ENCODE measurements at places on chromosomes 13 and 19.
A peak's percentile ranks its signal among the peaks of the same experiment; 100 is the strongest.

DNA sequence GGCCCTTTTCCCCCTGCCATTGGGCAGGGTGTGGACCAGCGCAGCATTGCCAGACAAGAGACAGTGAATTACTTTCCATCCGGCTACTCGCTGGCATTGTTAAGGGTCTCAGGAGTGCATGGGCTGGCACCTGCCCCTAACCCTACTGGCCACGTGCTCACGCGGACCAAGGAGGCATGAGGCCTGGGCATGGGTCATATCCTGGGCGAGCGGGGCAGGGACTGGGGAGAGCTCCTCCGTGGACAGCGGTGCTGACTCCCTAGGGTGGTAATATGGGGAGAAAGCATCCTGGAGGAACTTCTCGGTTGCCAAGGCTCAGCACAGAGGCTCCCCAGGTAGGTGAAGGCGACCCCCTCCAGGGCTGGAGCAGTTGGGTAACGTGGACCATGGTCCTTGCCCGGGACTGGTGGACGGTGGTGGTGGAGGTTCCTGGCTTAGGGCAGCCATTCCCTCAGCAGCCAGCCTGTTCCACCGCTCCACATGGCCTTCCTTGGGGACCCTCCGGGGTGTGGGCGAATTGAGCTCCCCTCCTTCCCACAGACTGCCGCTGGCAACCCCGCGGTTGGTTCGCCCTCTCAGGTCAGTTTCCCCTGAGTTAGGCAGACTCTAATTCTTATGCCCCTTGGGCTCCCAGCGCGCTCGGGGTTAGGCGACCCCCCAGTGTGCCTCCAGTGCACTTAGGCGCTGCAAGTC, 465.1 kb downstream of the SLITRK5 start:
- no peak for DNase-seq

- no peak for DNase-seq
These were observed 15.7 kb downstream of the MRPS12 start for GRCh38 chr19:38946229-38947010.

DNA sequence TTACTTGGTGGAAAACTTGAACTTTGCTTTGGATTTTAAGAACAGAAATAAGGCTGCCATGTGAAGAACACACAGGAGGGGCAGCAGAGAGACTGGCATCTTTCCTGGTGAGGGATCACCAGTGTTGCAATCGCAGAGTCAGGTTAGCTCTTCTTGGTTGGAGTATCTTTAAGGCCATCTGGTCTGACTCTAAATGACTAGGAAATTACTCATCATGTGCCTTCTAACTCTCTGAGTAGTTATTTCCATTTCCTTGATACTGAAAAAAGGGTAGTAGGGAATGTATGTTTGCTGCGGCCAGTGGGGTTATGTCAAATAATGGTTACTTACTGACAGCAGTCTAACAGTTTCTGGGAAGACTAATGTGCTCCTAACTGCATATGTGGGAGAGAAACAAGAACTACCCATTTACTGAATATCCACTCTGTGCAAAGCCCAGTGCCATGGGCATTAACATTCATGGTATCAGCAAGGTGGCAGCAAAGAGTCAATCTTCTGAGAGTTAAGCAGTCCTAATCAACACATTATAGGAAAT, 122.1 kb downstream of the COG6 start:
- DNase-seq: no peak

DNA sequence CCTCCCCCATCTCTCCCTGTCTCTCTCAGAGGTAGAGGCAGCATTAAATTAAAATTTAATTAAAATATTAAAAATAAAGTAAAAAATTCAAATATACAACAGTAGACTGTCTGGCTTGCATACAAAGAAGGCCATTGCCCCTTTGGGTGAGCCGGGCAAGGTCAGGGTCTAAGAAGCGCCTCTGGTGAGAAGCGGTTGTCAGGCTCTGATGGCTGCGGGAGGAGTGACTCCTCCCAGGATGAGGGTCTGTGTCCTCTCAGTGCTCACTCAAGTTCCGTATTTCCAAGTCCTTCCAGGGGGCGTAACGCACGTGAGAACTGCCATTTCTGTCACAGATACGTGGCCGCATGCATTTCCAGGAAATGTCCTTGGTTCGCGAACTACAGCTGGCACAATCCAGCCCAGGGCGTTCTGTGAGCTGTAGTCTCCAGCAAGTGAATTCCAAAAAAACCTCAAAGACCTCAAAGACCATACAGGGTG, 737 bp upstream of the ZNF181 start:
- no peak for DNase-seq

- DNase-seq: no peak
These were observed 20.5 kb downstream of the CARS2 start for GRCh38 chr13:110685305-110686020.

GRCh38 chr13:110635405-110636002, 20.2 kb downstream of the NAXD start:
- DNase-seq: no peak

GRCh38 chr13:85742355-85742754, 56.9 kb downstream of the SLITRK6 start:
- DNase-seq: no peak

GRCh38 chr13:73608157-73608516, 526.1 kb downstream of the KLF12 start:
- no peak for DNase-seq

- peak; percentile 37 for DNase-seq
These were observed 3.3 kb upstream of the RGL3 start for GRCh38 chr19:11422163-11423065.

GRCh38 chr13:62537593-62537992, 1121.9 kb upstream of the PCDH20 start:
- no peak for DNase-seq

DNA sequence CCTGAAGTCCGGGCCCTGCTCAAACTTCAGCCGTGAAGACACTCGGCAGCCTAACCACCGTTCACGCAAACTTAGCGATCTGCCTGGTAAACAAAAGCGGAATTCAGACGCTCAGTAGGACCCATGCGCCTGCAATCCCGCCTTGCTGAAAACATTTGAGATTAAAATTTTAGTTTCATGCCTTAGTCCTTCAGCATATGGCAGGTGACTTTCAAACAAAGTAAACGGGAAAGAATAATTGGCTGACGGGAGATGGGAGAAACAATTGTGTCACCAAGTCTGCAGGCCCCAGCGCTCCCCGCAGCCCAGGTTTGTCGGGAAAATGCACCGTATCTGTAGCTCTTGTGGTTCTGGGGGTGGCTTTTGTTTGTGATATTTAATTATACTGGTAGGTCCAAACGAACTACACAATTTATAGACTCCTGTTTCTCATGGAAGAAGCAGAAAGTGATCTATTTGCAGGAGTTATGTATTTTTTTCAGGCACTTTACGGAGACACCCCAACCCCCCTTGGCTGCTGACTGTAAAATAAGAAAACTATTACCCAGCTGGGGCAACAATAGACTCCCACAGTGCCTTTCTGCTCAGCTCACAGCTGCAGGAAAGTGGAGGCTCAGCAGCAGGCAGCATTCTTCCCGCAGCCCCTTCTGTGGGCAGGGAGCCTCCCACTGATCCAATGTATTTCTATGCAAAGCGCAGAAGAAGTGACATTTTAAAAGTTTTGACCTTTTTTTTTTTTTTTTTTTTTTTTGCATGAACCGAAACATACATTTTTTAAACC, 94.8 kb downstream of the SOX1 start:
- no peak for DNase-seq

- no peak for DNase-seq
These were observed 109.0 kb downstream of the LHFPL6 start for GRCh38 chr13:39494006-39494405.

GRCh38 chr13:75723901-75724300, 87.8 kb downstream of the LMO7 start:
- DNase-seq: no peak

DNA sequence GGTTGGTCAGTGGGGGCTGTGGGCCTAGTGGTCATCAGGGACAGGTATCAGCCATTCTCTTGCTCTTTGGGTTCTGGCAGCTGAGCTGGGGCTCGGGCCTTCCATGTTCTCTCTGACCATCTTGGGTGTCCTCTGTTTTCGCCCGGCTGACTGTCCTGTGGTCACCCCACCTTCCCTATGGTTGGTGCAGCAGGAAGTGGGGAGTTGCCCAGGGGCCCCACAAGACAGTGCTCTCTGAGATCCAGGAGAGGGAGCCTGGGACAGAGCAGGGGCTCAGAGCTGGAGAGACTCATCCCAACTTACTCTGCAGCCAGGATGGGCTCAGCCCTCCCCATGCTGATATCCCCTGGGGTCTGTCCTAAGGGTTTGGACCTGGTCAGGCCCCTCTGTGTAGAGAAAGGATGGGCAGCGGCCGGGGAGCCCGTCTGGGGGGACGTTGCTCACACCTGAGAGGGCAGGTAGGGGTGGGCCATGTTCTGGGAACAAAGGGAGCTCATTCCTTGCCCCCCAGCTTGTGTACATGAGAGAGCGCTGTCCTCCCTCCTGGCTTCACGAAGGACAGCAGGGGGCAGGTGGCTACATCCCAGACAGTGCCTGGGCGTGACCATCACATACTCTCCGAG, 937 bp upstream of the CEACAM8 start:
- no peak for DNase-seq

DNA sequence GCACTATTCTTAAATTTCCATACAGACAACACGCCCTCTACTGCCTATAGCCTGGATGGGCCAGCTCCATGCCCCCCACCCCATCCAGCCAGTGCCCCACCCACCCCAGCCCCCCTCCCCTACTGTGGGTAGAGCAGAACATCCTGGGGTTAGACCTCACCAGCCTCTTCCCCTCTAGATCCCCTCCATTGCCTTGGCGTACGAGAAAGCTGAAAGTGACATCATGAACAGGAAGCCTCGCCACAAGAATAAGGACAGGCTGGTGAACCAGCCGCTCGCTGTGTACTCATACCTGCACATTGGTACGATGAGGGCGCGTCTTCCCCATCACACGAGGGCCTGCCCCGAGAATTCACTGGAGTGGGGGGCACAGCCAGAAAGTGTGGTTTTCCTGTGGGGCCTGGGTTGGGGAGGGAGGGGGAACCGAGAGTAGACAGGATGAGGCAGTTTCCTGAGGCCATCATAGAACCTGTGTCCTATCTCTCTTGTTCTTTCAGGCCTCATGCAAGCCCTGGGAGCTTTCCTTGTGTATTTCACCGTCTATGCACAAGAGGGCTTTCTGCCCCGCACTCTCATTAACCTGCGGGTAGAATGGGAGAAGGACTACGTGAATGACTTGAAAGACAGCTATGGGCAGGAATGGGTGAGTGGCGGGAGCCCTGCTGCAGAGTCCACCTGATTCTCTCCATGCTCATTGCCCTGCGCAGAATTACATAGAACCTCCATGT, 29.1 kb downstream of the ATP12A start:
- no peak for DNase-seq

DNA sequence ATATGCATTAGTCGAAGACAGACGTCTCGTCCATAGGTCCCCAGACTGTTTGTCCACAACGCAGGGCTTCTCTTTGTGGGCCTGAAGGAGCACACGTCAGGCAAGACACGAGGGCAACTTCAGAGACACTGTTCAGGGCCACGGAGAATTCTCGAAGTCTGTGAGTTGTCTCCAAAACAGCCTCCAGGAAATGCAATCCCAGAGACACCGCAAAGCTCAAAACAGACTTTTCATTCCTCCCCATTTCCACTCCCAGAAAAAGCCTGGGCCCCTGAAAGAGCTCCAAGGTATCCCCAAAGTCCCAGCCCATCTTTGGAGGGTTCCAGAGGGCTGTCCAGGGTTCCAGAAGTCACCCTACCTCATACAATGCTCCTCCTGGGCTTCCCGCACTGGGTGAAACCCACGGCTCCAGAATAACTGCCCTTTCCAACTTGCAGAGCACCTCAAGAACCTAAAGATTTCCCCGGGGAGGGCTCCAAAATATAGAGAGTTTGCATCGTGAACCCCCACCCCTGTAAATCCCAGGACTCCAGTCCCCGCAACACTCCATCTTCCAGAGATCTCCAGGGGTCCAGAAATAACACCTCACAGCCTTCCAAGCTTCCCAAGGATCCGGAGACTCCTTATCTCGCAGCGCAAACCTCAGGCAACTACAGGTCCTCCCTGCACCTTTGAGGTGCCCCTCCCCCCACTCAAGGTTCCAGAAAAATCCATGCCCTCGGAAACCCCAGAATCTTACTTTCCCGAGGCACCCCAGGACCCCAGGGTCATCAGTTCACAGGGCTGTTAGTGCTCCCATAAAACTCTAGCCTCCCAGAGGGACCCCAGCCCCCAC, 687 bp upstream of the FTL start:
- no peak for DNase-seq

DNA sequence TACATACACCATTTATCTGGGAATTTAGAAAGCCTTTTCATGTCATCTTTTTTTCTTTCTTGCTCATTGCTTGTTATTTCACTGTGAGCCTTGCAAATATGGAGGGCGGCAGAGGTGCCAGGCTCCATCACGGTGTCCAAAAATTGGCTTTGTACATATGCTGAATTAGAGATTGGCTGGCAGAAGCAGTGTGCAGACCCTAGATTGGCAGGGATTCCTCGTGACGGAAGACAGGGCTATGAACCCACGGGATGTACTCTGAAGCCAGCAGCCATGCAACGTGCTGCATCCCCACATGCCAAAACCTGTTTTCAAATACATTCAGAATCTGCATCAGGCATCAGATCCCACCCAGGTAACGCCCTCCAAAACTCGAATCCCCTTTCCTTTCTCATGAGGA, 142.8 kb downstream of the ZIC5 start:
- no peak for DNase-seq

DNA sequence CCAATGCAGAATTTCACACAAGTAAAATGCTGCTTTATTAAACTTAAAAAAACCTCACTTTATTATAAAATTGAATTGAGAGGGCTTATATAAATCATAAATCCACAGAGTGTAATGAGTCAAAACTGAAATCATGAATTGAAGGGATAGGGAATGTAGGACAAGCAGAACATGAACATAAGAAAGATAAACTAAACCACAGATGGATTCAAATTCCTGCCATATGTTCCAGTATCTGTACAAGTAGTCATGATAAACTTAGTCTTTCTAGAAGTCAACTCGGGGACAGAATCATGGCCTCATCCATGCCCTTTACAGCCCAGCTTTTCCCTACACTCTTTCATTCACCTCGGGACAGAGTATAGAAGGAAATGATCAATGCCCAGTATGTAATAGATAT, 16.6 kb downstream of the LMO7 start:
- no peak for DNase-seq

DNA sequence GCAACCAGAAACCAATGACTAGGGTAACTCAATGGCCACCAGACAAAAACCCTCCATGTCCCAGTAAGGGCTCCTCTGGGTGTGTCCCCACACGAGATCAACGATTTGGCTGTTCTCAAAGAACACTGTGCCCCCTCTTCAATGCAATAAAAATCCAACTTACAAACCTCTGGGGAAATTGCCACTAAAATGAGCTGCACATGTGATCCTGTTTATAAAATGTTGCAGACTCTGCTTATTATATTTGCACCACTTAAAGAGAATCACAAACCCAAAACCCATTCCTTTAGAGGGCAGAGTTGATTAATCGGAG, 80.5 kb downstream of the STK24 start:
- no peak for DNase-seq

GRCh38 chr19:33040994-33041827, 23.5 kb downstream of the RHPN2 start:
- DNase-seq: no peak
